M059J (cell line): ENCODE measurements at places on chromosomes 2 and 18. TPM values are rescaled to one million over a fixed set of nuclear protein-coding genes. Genes with fewer than 3 reads are reported as not detected.

CRYGC gene
- total RNA-seq, result not detected in 2 replicates

AKAIN1 gene
- not detected in 2 replicates for total RNA-seq

DLX1 gene
- total RNA-seq, result 5.6 and 6.8 TPM in 2 replicates

ANO7 gene
- total RNA-seq, result 0.62 and 0.76 TPM in 2 replicates

IL36A gene
- not detected in 2 replicates for total RNA-seq

PMS1 gene
- 17.5 and 22.8 TPM in 2 replicates for total RNA-seq

RAB17 gene
- total RNA-seq, result 0.30 and 1.8 TPM in 2 replicates

UPP2 gene
- not detected in 2 replicates for total RNA-seq

FABP1 gene
- total RNA-seq, result not detected in 2 replicates

CDC42EP3 gene
- 63.4 and 78.4 TPM in 2 replicates for total RNA-seq

FN1 gene
- total RNA-seq, result 610 and 990 TPM in 2 replicates

UGT1A10 gene
- not detected in 2 replicates for total RNA-seq

SERPINB7 gene
- total RNA-seq, result 15.7 and 20.8 TPM in 2 replicates

HMSD gene
- 0.84 and 1.6 TPM in 2 replicates for total RNA-seq

GKN1 gene
- not detected in 2 replicates for total RNA-seq

ANKRD39 gene
- total RNA-seq, result 7.2 and 11.9 TPM in 2 replicates

PTPRN gene
- total RNA-seq, result 1.1 and 1.7 TPM in 2 replicates

SPATA3 gene
- not detected in 2 replicates for total RNA-seq

INSIG2 gene
- 6.7 and 9.4 TPM in 2 replicates for total RNA-seq

GRCh38 chr2:28778392-28778791 is 26.8 kb downstream of the PPP1CB start:
- no peak for DNase-seq

DNA sequence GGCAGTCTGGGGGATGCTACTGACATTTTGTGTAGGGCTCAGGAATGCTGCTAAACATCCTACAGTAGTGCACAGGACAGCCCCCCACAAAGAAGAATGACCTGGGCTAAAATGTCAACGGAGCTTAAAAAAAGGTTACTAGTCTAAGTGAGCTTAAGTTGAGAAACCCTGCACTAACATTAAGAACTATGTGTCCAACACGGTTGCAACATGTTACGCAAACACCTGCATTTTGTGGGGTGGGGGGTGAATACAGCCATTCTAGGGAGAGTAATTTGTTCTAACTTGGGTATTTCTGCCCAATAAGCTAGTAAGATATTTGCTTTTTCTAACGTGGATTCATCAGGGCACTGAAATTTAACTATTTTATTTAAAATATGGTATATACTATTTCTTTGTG is 57.9 kb downstream of the SLC8A1 start:
- DNase-seq, result no peak

GRCh38 chr2:158099716-158100115 is 2.0 kb upstream of the UPP2 start:
- DNase-seq, result peak; percentile 13

GRCh38 chr18:9474108-9474982 is 968 bp upstream of the RALBP1 start:
- no peak for DNase-seq

DNA sequence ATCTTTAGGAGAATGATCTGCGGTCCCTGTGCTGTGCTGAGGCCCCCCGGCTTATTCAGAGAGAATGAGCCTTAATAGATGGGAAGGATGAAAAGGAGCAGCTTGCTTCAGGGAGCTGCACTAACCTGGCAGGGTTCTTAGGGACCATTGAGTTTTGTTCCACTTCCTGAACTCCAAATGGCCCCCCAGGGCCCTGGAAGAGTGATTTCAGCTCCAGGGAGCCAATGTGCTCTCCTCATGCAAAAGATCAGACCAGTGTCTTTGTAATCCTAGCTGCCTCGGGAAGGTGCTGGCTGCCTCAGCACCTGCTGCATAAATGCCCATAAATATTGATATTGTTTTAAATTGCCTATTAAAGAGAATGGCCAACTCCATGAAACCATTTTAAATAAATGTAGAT is 210.2 kb downstream of the NCK2 start:
- no peak for DNase-seq

GRCh38 chr18:32771871-32772580 is 797 bp downstream of the KLHL14 start:
- no peak for DNase-seq

GRCh38 chr18:24913507-24914170 is 438.3 kb downstream of the ZNF521 start:
- DNase-seq, result peak; percentile 69

DNA sequence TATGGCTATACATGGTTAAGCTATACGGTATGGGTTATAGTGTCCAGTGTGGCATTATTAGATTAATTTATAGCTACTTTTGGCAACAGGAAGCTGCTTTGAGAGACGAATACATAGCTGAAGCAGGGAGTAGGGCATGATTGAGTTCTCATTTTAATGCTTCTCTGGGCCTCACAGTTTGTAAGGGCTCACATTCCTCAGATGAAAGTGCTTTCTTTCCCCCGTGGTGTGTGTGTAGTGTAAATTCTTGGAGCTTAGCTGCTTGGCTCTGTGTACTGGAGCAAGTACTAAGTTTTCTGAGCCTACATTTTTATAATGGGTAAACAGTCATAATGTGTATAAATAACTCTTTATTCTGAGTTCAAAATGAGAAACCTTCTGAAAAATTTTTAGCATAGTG is 173.7 kb downstream of the PTPRM start:
- DNase-seq, result no peak

- DNase-seq, result peak; percentile 84
These were observed 62.3 kb downstream of the VWA3B start for GRCh38 chr2:98149333-98149697.

DNA sequence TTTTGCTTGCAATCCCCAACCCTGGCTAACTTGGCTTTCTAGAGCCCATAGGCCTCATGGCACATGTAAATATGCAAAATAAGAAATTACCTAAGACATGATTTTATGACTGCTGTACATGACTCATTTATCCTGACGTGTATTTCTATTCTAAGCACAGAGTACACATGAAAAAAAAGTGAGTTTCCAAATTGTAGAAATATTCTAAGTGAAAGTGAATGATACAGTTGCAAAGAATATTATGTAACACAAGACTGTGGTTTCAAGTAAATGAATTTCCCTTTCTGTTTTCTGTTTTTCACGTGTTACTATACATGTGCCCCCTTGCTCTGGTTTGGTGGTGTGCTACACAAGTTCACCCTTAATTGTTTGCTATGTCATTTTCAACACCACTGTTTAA is 162.4 kb downstream of the LRP1B start:
- peak; percentile 1 for DNase-seq

DNA sequence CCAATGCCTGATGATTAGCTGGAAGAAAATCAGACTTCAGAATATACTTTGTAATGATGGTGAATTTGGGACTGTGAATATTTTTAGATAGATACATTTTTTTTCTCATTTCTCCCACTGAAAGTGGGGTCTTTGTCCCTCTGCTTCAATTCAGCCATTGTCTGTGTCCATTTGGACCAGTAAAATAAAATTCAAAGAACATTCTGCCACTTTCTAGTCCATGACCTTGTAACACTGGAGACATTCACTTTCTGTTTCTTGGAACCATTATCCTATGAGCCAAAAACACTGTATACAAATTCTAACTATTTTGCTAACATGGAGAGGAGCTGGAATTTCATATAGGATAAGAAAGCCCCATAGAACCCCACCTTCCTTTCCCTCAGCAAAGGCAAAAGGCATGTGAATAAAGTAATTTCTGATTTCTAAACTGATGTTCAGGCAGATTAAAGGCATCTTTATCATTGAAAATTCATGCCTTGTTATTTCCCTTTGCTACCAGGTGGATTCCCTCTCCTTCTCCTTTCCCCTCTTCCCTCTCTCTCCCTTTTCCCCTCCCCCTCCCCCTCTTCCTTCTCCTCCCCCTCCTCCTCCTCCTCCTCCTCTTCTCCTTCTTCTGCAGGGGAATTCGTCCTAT is 2010.4 kb upstream of the LRRTM1 start:
- no peak for DNase-seq

DNA sequence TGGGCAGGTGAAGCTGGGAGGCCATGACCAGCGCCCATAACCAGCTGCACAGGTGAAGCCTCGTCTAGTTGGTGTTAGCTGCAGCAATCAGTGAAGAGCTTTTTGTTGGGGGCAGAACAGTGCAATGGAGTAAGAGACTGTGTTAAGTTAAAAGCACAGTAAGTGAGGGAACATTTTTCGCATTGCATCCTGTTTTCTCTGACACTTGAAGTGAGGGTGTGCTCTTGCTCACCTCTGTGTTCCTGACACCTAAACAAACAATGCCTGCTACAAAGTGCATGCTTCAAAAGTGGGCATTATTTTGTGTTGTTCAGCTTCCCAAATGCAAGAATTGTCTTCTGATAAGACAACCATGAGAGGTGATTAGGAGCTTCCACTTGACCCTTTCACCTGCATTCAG is 324.0 kb upstream of the ACVR2A start:
- DNase-seq, result no peak

DNA sequence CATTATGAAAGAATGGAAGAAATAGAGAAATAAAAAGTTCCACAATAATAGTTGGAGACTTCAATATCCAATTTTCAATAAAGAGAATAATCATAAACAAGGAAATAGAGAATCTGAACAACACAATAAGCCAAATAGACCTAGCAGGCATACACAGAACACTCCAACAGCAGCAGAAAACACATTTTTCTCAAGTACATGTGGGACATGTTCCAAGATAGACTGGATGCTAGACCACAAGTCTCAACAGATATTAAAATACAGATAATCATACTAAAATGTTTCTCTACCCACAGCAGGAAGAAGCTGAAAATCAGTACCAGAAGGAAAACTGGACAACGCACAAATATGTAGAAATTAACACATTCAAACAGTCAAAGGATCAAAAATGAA is 113.9 kb downstream of the USP34 start:
- DNase-seq, result no peak

GRCh38 chr2:159101755-159102489 is 133.5 kb downstream of the TANC1 start:
- DNase-seq, result no peak

DNA sequence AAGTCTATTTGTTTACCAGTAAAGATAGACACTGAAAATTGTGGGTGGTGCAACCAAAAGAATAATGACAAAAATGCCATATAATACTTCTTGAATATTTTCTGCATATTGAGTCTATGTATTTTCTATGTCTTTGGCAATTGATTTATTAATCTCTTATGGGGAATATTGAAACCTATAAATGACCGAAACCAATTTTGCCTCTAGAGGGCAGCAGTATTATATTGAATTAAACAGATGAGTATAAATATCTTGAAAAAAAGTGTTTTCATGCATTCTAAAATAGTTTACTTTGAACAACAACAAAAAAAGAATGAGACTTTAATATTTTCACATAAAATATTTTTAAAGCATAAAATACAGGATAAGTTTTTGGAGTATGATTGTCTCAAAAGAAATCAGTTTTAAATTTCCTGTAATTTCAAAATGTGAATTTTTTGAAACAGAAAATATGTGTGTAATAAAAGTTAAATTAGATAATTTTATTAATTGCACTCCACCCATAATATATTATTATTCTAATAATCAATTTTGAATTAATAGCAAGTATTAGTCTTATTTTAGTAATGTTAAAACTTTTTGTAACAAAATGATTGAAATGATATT is 49.9 kb upstream of the CALCRL start:
- DNase-seq, result no peak

DNA sequence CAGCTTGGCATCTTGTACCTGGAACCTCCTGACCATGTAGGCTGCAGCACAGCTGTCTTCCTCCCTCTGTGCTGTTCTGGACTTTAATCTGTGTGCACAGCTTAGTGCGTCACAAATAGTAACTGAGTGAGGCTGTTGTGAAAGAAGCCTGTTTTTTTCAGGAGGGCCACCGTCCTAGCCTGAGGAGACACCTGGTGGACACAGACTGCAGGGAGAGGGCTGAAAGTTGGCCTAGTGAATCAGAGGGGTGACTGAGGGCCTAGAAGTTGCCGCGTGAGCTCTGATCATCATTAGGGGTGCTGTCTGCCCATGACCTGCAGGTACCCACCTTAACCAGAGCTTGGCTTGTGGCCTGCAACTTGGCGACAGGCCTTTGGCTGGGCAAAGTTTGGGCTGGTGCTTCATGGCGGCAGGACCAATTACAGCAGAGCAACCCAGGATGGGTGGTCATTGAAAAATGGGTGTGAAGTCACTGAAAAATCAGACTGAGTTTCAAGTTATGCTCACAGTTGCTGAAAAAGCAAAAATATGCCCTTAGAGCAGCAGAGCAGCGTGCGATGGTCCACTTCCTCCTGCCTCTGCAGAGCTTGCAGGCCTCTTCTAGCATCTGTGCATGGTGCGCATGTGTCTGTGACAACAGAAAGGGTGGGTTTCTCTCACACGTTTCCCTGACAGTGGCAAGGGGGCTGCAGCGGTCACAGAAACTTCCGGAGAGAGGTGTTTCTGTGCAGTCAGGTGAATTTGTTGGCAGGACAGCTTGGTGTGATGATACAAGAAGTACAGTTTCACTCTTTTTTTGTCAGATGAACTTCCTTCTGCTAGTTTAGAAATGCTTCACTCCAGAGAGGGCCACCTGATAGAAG is 9.6 kb downstream of the GDF7 start:
- DNase-seq, result no peak

DNA sequence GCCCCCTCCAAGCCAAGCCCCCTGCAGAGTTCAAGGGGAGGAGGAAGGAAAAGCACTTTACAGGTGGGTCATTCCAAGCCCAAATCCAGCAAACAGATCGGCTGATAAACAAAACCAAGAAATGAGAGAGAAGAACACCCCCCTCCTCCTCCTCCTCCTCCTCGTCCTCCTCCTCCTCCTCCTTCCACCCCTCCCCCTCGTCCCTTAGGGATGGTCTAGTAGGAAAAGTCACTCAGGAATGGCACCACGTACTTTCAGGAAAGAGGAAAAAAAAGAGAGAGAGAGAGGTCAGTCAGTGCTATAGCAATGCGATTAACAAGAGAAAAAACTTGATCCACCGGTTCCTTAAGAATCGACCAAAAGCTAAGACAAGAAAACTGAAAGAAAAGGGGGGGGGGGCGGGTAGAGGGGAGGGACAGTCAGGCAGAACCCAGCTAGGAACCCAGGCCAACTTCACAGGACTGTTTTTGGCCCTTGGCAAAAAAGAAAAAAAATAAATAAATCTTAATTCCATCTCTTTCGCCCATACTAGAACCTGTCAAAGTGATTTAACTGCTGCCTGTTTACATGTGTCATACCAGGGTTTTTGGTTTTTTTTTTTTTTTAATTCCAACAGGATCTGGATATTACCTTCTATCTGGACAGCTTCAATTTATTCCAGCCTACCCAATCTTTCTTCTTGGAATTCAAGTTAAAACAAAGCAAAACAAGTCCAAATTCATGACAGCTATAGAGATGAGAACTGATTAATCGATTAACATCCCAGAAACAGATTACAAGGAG is 906 bp downstream of the IKZF2 start:
- peak; percentile 64 for DNase-seq

- DNase-seq, result no peak
These were observed 3.2 kb upstream of the KIDINS220 start for GRCh38 chr2:8840475-8841091.

GRCh38 chr18:805008-805754 is 6.9 kb downstream of the YES1 start:
- DNase-seq, result no peak

GRCh38 chr2:46772500-46772899 is 143.1 kb downstream of the MCFD2 start:
- DNase-seq, result no peak

- peak; percentile 7 for DNase-seq
These were observed 3.0 kb downstream of the ADCY3 start for GRCh38 chr2:24917086-24917485.
